ENCODE measurements at places on chromosomes 3 and 15.

GRCh38 chr3:126345641-126346460 is 11.4 kb downstream of the KLF15 start:
- no peak for DNase-seq

DNA sequence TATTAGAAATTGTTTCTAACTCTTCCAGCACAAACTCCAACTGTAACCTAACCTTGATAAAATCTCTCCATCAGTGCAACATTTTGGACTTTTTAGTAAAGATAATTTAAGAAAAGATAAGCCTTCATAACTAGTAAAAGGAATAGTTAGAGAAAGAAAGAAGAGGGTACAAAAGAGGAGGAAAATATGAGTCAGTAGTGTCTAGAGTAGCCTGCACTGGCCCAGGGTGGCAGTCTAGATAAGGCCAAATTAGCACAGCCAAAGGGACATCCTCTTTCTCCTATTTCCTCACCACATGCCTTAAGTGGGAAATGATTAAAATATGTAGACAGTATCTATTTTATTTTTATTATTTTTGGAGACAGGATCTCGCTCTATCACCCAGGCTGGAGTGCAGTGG is 3.7 kb downstream of the PROS1 start:
- no peak for DNase-seq

GRCh38 chr3:28915741-28916500 is 364.9 kb upstream of the RBMS3 start:
- DNase-seq: no peak

- DNase-seq: no peak
Measured at GRCh38 chr15:68499620-68500312, 67.8 kb upstream of the ITGA11 start.

DNA sequence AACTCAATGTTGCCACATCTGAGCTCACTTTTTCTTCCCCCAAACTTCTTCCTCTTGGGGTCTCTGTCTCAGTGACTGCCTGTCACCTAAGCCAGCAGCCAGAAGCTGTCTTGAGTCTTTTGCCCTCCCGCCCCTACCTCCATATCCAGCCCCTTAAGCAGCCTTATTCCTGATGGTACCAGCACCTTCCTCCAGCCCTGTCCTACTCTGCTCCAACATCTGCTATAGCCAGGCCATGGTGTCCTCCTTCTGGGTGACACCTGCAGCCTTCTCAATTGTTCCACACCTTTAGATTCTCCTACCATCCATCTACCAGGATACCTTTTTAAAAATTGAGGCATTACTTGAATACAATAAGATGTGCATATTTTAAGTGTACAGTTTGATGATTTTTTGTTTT is 53.8 kb downstream of the EPHB3 start:
- no peak for DNase-seq

DNA sequence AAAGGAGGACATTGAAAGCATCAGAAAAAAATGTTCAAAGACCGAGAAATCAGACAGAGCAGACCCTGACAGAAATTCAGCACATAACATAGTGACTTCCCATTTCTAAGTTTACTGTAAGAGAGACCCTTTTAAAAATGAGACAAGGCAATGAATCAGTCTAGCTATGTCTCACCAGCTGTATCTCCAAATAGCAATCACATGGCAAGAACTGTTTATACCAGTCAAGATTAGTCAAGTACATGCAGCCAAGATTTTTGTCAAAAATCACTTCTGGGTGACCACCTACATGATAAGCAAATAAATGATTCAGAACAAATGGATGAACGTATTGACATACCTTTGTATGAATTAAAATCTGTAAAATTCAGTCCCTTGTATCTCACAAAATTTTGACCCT is 138.0 kb downstream of the DTWD1 start:
- DNase-seq: no peak

GRCh38 chr15:79440355-79440908 is 8.3 kb downstream of the MINAR1 start:
- DNase-seq: no peak

GRCh38 chr3:168100777-168101492 is 5.2 kb upstream of the GOLIM4 start:
- DNase-seq: no peak

- DNase-seq: no peak
Measured at GRCh38 chr3:101163554-101163953, 156.8 kb downstream of the IMPG2 start.

DNA sequence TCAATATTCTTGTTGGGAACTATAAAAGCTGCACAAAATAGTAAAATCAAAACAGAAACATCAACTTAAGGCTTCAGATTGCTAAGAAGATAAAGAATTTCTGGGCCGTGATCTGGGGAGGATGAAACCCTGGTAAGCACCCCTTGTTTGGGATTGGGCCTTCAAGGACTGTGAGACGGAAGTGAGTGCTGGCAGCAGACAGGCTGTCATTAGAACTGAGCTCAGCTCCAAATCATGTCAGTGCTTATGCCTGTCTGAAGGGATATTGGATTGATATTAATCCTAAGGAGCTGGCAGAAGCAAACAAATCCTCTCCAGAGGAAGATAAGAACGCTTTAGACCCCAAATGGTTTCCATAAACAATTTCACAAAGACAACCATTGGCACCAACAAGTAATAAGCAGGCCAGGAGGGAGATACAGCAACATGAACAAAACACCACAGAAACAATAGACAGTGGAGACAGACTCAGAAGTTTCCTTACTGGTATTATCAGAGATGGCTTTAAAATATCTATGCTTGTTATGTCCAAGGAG is 72.6 kb upstream of the CTXND1 start:
- DNase-seq: no peak

- no peak for DNase-seq
Measured at GRCh38 chr3:197847866-197848401, 56.9 kb downstream of the LRCH3 start.

DNA sequence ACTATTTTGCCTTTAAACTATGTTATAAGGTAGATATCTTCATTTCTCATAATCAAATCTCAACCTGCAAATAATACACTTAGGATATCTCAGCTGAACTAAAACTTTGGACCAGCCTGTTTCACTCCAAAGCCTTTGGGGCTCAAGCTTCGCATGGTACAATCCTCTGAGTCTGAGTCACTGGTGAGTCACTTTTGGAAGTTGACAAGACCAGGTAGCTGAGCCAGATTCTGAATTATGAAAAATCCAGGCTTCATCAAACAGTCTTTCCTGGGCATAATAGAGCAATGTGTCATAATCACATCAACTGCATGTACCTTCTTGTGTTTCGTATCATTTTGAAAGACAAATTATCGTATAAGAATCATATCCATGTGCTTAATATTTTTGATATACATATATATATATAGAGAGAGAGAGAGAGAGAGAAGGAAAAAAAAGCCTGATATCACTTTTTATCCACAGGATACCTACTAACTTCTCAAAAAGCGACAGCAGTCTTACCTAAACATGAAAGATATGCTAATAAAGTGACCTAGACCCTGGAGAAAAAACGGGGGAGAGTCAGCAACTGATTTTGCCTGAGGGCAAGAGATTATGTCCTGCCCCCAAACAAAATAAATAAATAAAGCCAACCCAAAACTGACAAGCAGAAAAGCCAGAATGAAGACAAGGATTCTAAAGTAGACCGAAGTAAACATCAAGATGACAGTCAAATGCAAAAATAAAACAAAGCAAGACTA is 263.9 kb upstream of the TGFBR2 start:
- no peak for DNase-seq

DNA sequence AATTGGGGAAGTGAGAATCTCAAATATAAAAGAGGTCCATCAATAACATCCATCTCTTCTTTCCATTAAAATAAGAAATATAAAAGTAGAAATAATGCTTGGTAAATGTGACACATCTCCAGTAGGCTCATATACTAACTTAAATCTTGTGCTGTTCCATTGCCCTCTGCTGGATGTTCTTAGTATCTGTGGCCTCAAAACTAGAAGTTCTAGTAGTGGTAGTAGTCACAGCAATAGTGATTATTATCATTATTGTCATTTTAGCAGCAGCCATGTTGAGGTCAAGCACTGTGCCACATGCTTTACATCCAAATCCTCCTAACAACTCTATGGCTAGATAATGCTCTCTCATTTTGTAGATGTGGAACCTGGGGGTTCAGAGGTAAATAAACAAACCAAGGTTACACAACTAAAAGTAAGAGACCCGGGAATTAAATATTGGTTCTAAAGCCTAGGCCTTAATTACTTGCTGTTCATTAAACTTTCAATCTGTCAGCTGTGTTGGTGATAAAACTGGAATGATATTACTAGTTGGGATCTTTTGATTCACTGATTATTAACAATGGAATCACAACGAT is 20.2 kb upstream of the BTLA start:
- no peak for DNase-seq

- no peak for DNase-seq
Measured at GRCh38 chr3:177449360-177450006, 252.2 kb upstream of the TBL1XR1 start.

DNA sequence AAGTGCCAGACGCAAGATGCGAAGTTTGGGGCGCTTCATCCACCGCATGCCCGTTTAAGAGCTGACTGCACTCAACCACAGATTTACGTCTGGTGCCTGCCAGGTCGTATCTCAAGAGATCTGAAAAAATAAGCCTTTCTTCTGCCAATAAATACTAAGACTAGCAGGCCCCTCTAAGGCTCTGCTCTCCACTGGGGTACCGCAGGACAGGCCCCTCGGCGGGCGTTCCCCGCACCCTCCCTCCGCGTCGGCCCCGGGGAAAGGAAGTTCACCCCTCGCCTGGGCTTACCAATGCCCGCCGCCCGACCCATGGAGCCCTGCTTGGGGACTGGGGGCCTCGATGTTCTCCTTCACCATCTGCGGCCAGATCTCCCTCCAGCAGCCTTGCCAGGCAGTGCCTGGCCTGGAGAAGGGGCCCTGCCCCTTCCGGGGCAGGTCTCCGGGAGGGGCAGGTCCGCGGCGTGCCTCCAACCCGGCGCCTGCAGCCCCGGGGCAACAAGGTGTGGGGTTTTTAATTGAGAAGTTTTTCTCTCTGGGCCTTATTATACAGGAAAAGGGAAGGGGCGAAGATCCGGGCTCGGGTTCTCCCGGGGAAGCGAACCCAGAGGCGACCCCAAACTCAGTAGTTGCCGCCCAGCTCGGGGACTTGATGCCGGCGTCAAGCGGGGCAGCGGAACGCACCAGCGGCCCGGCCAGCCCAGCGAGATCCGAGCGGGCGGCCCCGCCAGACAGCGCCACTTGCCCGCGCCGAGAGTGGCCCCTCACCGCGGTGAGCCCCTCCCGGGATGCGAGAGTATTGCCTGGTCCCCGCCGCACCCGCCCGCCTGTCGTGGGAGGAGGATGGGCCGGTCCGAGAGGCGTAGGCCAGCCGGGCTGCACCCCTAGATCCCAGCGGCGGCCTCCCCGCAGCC is 735 bp downstream of the GOLGA8B start:
- peak; percentile 27 for DNase-seq

DNA sequence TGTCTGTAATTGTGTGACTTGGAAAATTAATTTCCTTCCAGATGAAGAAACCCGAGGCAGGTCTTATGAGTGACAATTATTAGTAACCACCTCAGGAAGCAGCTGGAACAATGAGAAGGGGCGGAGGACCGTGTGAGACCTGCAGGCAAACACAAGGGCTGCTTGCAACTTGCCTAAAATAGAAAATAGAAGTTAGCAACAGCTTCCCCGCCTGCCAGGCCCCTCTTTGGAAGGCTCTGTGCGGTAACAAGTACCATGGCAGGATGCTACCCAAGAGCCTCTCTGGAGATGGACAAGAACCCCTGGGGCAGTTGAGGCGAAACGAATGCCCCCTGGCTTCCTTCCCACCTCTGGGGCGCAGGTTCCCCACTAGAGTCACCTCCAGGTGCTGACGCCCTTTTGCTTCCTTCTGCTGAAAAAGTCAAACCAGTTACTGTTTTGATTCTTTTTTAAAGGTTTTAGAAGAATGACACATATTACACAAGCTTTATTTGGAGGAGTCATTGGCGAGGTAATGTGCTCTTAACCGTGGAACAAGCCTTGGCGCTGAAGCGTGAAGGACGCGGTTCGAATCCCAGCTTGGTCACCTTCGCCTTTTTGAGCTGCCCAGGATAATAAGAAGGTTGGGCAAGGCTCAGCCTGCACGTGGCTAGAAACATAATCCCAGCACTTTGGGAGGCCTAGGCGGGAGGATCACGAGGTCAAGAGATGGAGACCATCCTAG is 47.0 kb upstream of the SYNM start:
- no peak for DNase-seq

GRCh38 chr15:85353516-85353915 is 26.9 kb upstream of the AKAP13 start:
- no peak for DNase-seq

GRCh38 chr15:64466408-64467141 is 6.2 kb downstream of the ZNF609 start:
- no peak for DNase-seq

- no peak for DNase-seq
Measured at GRCh38 chr3:115931581-115931980, 308.3 kb downstream of the GAP43 start.

DNA sequence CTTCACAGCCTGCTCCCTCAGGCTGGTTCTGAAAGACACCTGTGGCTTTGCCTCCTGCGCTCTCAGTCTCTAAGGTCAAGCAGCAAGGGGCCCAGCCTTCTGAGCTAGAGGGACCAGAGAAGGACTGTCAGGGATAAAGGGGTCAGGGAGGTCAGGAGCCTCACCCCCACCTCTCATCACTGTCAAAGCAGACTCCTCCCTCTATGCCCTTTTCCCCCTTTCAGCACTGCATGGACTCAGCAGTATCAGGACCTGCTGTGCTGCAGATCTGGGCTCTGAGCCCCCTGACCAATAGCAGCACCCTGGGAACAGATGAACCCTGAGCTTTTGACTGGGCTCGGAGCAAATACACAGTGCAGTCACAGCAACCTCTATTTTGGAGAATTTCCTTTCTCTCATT is 3.2 kb upstream of the BMF start:
- DNase-seq: no peak

DNA sequence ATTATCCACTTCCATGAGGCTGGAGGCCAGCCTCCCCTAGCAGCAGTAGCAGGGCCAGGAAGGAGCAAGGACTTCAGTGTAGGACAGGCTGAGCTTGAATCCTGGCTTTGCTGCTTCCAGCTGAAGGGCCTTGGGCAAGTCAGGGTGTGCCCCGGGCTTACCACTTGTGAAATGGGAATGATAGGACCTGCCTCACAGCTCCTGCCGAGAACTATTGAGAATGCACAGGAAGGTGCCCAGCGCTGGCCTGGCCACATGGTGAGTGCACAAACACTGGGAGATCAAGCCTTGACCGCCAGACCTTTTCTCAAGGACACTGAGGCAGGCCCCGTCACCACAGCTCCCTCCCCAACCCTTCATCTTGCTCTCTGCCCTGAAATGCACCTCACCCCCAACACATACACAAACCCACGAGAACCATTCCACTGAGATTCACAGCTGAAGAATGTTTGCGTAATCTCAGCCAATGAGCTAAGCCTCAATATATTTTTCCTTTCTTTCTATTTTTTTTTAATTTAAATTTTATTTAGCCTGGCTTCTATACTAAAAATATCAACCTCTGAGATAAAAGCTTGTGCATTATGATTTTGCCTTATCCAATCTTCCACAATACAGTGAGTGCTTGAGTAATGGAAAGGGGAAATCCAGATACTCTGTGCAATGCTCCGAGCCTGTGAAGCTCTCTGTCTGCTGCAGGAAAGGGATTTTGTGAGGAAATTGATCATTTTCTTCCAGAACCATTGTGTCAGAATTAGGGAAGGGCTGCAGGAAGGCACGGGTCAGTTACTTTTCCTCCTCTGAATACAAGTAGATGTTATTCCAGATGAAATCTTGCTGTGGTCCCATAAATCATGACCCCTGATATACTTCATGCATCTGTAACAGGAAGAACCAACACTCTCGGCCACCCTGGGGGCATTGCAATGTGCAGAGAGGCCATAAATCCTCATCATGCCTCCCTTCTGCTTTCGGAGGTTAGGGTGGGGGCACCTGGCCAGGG is 193.9 kb downstream of the TLE3 start:
- no peak for DNase-seq

- DNase-seq: no peak
Measured at GRCh38 chr15:34837246-34838016, 42.1 kb upstream of the ACTC1 start.
